ENCODE measurements at places on chromosomes 6 and 20.

- no peak for DNase-seq
These were observed 389.4 kb downstream of the RNGTT start for GRCh38 chr6:88574031-88574430.

DNA sequence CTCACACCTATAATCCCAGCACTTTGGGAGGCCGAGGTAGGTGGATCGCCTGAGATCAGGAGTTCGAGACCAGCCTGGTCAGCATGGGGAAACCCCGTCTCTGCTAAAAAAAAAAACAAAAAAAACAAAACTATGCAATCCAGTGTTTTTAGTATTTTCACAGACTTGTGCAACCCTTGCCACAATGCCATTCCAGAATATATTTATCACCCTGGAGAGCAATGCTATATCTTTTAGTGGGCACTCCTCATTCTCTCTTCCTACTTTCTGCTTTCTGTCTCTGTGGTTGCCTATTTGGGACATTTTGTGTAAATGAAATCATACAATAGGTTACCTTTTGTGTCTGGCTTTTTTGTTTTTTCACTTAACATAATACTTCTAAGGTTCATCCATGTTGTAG is 39.1 kb upstream of the MROH8 start:
- no peak for DNase-seq

DNA sequence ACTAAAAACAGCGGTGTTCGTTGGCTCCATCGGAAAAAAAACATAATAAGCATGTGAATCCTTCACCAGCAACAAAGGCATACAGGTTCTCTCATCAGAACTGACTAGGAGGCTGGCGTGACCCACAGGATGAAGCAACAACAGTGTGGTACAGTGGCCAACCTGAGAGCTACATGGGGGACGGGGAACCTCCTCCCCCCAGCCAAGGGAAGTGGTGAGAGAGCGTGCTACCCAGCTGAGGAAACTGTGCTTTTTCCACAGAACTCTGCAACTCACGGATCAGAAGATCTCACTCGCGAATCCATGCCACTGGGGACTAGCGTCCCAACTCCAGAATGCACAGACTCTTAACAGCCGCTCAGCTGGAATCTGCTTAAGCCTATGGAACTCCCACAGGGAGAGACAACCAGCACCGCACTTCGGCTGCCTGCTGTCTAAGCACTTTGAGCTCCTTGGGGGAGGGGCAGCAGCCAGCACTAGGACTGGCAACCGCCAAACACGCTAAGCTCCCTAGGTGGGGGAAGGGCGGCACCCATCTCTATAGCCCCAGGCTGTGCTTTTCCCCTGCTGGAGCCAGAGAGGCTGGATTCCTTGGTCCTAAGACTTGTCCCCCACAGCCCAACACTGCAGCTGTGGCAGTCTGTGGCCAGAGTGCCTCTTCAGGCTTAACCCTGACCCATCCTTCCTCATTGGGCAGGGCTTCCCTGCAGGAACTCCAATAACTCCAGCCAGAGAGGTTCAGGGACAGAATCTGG is 538.3 kb upstream of the BTBD3 start:
- DNase-seq = no peak

DNA sequence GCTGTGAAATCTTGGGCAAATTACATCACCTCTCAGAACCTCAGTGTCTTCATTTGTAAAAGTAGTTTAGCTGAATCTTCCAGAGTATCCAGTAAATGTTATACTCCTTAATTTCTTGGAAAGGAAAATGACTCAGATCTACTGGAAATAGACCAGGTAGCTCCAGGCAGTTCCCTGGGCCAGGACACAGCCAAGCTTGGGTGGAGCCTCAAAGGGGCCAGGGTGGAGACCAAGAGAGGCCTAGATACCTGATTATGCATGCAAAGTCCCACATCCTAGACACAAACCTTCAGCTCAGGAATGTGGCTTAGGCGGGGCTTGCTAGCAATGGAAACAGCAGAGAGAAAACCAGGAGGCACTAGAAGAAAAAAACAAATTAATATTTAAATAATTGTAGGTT is 272.8 kb downstream of the MAFB start:
- DNase-seq = no peak

- no peak for DNase-seq
These were observed 224.2 kb downstream of the NFATC2 start for GRCh38 chr20:51318058-51318949.

- DNase-seq = no peak
These were observed 2.6 kb downstream of the TXLNB start for GRCh38 chr6:139289233-139289632.

DNA sequence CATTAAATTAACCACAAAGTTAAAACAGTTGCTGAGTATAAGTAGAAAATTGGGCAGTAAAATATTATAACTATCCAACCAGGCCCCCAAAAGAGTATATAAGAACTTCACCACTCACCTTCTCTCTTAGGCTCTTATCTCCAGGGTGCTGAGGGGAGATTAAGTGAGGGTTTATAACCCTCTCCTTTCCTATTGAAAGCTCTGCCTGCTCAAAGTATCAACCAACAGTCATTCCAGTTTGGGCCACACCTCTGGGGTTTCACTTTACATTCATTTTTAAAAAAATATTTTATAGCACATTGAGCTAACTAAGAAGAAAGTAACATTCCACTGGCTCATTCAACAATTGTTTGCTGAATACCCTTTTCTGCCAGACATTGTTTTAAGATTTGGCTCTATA is 22.1 kb downstream of the GSTA4 start:
- no peak for DNase-seq

GRCh38 chr6:7726416-7727085 is 652 bp downstream of the BMP6 start:
- DNase-seq = no peak

DNA sequence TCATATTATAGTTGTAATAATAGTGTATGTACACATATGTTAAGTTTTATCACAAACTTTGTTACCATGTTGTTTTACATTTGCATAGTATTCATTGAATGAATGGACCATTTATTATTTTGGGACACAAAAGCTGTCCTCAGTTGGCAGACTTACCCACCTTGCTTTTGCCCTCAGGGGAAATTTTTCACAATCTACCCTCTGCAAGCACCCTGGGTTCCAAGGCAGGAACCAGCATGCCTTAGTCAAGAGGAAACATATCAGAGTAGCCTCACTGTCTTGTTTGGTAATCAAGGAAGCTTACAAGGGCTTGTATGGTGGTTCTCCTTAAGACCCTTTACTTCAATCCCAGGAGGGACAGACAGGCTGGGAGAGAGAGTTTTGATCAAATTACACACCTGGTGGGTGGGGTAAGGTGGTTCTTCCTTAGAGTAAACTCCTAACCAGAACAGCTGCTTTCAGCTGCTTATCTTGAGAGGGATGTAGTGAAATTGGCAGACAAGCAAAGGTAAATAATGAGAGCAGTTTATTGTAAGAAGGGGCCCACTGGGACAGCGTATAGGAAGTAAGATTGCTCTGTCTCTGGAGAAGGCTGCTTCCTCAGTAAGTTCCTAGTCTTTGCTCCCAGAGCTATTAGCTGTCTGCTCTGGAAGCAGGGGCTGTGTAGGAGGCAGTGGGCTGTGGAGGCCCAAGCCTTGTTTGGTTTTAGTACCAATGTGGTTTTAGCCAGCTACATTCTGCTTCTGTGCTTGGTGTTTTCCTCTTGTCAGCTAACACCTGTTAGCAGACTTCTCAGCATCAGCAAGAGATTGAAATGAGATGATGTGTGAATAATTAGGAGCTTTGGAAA is 31.1 kb downstream of the BRPF3 start:
- DNase-seq = no peak

- no peak for DNase-seq
These were observed 4.6 kb downstream of the RAET1G start for GRCh38 chr6:149918151-149918905.

DNA sequence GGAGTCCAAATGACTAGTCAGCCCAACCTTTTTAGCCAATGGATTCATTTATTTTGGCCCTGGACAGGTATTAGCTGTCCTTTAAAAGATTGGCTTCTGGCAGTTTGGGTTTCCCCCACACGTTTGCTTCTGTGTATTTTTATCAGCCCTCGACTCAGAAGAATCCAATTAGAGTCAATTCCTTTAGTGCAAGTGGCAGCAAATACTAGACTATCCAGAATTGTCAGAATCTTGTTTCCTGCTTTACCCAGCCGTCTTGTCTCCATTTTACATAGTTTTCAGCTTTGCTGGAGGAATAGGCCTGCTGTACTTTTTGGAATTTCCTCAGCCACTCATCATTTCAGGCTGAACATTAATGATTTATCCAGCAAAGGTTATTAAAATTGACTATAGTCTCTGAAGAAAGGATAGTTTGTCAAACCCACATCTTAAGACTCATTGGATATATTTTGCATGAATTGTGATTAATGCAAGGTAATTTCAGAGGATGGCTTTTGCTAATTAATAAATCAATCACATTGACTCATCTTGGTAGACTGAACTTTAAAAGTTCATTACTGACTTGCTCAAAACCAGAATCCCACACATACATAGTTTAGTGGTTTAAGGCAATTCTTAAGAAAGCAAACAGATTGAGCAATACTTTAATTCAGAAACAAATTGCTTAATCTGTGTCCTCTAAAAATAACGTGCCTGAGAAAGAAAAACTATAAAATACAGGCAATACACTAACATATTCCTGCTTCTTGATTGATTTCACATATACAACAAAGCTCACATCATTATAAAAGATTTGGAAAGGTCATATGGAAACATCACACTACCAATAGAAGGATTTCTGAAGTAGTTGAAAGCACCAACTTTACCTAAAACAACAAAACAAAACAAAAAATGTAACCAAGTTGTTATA is 62.9 kb upstream of the ZNF217 start:
- no peak for DNase-seq

- DNase-seq = no peak
These were observed 142.7 kb upstream of the GGTLC1 start for GRCh38 chr20:24131281-24131680.

- DNase-seq = no peak
These were observed 429.3 kb upstream of the SULF2 start for GRCh38 chr20:48214601-48215000.

DNA sequence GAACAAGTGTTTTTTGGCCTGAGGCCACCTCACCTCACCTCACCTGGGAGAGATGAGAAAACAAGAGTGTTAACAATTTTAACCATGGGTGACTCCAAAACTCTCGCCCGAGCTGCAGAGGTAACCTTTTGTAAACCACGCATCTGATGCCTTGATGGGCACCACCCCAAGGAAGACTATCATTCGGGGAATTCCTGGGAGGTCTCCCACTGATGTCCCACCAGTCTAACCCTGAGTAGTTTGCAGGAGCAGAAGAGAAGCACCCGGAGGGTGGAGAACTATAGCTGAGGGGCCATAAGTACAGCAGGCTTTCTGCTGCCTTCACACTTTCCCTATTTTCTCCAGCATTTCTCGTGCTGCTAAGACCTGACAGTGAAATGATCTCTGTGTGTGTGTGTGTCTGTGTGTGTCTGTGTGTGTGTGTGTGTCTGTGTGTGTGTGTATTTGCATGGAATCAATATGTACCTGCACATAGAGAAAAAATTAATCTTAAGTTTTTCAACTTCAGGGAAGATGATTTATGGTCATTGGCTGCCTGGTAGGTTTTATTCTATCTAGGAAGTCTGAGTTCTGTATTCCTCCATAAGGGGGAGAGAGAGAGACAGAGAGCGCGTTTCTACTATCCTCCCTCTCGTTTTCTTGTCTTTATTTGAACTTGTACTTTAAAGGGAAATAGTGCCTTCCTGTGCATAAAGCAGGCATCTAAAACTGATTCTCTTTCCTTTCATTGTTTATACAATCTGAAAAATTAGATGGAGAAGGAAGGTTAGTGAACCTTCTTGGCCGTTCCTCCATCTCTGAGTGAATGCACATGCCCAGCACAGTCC is 75.8 kb downstream of the CAP2 start:
- DNase-seq = no peak

DNA sequence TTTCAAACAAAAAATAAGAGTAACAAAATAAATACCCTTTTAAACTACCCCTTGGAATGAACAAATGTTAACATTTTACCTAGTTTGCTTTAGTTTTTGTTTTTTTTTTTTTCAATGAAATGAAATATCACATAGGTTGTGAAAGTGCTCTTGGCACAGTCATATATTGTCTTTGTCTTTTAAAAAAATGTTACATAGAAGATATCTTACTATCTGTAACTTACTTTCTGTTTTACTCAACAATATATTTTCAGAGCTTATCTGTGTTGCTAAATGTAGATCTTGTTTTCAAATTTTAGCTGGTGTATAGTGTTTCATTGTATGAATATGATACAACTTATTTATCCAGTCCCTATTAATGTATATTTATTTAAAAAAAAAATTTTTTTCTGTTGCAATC is 8.6 kb downstream of the CEP57L1 start:
- no peak for DNase-seq

DNA sequence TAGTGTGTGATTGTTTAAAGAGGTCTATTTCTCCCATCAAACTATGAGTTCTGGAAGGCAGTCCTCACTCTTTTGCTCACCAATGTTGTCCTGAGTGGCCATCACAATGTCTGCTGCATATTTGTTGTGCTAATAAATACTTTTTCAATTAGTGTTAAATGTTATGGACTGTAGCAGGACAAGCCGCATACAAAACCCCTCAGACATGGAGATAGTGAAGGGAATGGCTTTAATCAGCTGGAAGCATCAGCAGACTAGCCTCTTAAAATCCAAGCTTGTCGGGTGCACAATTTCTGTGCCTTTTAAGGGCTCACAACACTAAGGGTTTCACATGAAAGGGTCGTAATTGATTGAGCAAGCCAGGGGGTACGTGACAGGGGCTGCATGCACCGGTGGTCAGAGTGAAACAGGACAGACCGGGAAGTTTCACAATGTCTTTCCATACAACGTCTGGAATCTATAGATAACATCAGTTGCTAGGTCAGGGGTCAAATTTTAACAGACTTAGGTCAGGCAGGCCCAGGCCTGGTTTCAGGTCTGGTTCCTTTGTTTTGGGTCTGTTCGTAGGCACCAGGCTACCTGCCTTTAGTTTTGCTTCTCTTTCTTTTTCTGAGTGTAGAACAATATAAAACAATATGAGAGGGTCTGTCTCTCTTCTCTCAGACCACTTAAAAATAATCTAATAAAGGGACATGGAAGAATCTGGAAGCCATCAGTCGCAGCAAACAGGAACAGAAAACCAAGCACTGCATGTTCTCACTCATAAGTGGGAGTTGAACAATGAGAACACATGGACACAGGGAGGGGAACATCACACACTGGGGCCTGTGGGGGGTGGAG is 327.6 kb upstream of the HTR1E start:
- no peak for DNase-seq

DNA sequence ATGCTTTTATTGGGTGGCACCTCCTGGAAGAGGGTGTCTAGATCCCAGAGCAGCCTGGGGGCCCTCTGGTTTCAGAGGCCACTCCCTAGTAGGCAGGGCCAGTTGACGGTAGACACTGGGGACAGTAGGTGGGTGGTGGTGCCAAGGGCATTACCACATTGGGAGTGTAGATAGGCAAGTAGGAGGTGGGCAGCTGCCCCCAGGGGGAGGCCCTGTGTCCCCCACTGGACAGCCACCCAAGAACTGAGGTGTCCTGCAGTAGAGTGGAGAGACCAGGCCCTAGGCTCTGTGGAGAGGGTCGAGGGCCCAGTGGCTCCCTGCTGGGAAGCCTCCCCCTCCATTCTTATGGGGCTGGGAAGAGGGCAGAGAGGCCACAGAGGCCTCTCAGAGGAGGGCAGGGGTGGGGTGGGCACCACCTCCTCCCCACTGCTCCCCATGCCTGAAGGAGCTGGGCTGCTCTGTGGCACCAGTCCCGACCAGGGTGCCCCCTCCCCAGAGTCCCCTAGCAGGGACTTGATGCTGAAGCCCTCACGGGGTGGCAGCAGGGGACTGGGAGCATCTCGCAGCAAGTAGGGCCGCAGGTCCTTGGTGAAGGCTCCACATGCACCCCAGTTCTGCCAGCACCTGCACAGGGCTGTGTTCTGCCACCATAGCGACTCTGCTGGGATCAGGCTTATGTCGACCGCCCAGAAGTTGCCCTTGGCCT is 305.0 kb upstream of the KCNQ5 start:
- DNase-seq = no peak

GRCh38 chr20:33419140-33419974 is 18.0 kb upstream of the CDK5RAP1 start:
- DNase-seq = no peak

Data from stimulated activated CD4-positive, alpha-beta T cell treated with anti-CD3 and anti-CD28 coated beads, TNF-alpha, amount 100 ng/mL, for 1 hour (primary cell).